ENCODE measurements at places on chromosomes 12 and 14. TPM values are rescaled to one million over a fixed set of nuclear protein-coding genes. Genes with fewer than 3 reads are reported as not detected.

MYL2 gene
- 4.0 TPM for polyA plus RNA-seq

ADAM21 gene
- 0.01 TPM for polyA plus RNA-seq

SPX gene
- polyA plus RNA-seq: not detected

CPM gene
- 1.8 TPM for polyA plus RNA-seq

ALG10 gene
- 1.5 TPM for polyA plus RNA-seq

TSPAN19 gene
- polyA plus RNA-seq: 0.05 TPM

TPPP2 gene
- polyA plus RNA-seq: 0.14 TPM

C14orf132 gene
- polyA plus RNA-seq: 4.2 TPM

DCN gene
- 152 TPM for polyA plus RNA-seq
